EL (cell line): ENCODE measurements at places on chromosomes 16 and 17.

DNA sequence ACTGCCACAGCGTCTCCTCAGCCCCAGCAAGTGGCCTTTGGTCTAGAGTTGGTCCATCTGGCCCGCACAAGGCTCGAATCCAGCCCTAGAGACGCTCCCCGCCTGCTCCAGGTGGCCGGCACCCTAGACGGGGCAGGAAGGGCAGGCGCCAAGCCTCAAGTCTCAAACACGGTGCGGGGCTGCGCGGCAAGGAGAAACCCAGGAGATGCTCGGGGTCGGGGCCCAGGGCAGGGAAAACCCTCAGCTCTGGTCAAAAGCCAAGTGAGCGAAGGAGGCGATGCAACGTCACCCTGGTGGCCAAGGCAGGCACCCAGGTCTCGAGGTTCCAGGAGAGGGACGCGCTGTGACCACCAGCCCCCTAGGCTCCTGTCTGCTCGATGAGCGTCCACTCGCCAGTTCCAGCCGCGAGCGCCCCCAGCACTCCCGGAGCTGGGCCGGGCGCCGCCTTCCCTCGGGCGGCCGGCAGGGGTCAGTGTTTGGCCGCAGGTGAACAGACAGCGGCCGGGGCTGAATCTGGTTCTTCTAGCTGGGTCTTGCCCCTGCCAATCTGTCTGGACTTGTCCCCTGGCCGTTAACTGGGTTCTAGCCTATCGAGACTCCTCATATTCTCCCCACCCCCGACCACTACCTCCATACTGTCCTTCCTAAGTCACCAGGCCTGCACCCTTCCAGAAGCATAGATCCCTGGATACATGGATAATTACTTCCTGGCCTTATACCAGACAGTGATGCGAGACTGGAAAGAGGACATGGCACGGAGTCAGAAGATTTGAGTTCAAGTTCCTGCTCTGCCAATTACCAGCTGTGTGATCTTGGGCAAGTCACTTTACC, 44.0 kb downstream of the PRAC1 start:
- DNase-seq = peak; percentile 62

- no peak for DNase-seq
These were observed 722 bp downstream of the RASL10B start for GRCh38 chr17:35731917-35732805.

DNA sequence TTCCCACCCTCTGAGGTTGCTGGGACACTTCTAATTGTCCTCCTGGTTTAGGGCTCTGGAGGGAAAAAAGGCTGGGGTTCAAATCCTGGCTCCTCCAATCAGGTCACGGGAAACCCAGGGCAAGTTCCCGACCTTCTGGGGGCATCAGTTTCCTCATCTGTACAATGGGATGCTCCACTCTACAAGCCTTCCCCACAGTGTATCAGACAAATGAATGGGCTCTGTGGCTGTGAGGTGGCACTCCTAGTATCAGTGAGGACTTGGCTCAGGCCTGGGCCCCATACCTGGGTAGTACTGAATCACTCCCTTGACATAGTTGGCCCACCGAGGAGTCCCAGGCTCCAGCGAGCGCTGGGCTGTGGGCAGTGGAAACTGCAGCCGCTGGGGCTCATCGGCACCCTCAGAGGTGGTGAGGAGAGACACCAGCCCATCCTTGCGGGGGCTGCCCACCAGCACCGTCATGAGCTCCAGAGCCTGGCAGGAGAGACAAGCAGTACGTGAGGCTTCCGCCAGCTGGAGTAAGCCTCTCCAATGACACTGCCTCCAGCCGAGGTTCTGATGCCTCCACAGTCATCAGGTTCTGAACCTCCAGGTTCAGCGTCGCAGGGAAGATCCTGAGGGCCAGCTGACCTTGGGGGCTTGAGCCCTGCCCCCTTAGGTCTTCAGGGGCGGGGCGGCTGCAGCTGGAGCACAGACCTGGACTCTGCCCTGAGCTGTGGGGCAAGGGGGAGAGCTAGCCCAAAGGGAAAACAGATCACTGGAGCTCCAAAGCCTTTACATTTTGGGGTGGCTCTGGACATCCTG, 1.2 kb downstream of the GALK1 start:
- DNase-seq = no peak

GRCh38 chr17:11768981-11769380, 170.7 kb downstream of the DNAH9 start:
- DNase-seq = no peak

DNA sequence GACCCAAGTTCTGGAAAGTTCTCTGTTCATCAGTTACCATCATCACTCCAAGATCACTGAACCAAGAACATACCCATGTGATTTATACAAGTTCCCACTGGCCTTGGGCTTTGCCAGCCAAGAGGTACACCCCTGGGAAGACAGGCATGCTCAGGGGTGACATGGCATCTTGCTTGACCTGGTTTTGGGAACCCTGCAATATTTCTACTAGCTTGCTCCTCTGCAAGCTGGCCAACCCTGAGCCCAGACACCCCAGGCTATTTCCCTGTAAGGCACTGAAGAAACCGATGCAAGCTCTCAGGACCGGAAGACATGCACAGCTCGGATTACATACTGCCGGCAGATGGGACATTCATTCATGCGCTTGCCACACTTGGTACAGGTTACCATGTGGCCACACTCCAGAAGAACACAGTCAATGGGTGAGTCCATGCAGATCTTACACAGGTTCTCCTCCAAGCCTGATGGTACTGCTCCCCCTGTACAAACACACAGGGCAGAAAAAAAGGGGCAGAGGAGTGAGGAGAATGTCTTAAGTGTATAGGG, 31.4 kb downstream of the LIG3 start:
- no peak for DNase-seq

DNA sequence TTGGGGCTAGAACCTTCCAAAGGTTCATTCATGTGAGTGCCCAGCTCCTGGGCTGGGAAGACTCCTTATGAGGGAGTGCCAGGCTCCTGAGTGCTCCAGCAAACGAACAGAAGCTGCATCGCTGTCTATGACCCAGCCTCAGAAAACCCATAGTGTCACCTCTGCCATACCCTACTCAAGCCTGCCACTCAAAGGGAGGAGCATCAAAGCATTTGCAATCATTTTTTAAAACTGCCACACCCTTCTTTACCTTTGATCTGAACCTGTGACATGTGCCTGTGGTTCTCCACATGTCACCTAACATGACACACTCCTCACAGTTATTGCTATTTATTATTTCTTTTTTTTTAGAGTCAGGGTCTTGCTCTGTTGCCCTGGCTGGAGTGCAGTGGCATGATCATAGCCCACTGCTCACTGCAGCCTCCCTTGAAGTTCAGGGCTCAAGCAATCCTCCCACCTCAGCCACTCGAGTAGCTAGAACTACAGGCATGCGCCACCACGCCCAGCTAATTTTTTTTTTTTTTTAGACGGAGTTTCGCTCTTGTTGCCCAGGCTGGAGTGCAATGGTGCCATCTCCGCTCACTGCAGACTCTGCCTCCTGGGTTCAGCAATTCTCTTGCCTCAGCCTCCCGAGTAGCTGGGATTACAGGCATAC, 7.3 kb upstream of the KDM8 start:
- DNase-seq = no peak

- DNase-seq = no peak
These were observed 36.0 kb downstream of the NKD1 start for GRCh38 chr16:50584033-50584722.

GRCh38 chr17:61411261-61412142, 11.9 kb downstream of the TBX2 start:
- DNase-seq = peak; percentile 79

GRCh38 chr16:85625053-85625452, 11.9 kb downstream of the GSE1 start:
- DNase-seq = no peak

DNA sequence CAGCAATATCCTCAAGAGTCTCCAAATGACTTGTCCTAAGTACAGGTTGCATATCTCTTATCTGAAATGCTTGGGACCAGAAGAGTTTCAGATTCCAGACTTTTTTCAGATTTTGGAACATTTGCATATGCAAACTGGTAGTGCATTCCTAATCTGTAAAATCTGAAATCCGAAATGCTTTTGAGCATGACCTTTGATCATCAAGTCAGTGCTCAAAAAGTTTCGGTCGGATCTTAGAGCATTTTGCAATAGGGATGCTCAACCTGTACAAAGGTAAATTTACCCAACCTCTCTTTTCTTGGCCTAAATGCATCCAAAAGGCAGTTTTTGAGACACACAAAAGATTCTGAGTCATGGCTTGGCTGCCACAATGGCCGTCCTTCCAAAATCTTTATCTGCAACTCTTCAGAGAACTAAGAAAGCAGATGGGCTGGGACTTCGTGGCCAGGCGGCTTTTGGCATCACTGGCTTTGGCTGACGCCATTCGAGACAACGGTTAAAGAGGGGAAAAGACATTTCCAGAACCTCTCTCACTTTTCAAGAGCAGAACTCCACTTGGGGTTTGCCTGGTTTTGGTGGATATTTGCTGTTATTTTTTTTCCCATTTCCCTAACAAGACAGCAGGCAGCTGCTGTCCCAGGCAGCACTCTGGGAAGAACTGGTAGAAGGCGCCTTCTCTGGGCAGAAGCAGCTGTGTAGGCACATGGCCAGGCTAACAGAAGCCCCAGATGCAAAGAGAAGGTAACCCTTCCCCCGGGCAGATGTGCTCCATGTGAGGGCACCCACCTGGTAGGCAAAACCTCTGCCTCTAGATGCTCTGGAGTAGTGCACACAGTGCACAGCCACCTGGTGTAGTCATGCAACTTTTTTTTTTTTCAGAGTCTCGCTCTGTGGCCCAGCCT, 8.9 kb downstream of the CPPED1 start:
- DNase-seq = no peak

DNA sequence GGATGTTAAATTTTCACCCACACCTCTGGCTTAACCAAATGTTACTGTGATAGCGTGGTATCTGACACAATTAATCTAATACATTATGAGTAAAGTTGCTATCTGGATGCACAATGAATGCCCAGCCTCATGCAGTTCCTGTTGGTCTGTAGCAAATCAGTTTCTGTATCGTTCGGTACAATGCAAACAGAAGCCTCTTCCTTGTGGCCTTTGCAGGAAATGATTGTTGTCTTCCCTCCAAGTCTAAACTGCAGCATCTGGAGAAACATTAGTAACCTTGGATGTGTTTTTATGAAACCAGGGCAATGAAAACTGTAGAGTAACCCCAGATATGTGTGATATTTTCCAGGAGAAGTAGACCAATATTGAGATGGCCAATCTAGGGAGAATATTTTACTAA, 46.8 kb downstream of the CYB561 start:
- peak; percentile 14 for DNase-seq

GRCh38 chr17:38609280-38610031, 3.7 kb upstream of the SRCIN1 start:
- no peak for DNase-seq

DNA sequence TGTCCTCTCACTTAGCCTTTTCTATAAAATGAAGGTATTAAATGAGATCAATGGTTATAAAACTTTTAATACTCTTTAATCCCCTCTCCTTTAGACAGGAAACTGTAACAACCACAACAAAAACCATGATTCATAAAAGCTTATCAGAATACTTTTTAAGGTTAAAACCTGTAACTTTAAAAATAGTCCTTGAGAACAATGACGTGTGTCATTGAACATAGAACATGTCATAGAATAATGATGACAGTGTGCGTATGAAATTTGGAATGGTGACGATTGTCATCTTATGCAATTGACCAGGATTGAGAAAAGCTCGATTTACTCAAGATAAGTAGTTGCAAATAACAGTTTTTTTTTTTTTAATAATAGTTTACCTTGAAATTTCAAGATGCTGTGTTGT, 94.1 kb downstream of the PLCG2 start:
- no peak for DNase-seq

- DNase-seq = peak; percentile 69
These were observed 29.4 kb downstream of the CACNA1H start for GRCh38 chr16:1182316-1182671.

DNA sequence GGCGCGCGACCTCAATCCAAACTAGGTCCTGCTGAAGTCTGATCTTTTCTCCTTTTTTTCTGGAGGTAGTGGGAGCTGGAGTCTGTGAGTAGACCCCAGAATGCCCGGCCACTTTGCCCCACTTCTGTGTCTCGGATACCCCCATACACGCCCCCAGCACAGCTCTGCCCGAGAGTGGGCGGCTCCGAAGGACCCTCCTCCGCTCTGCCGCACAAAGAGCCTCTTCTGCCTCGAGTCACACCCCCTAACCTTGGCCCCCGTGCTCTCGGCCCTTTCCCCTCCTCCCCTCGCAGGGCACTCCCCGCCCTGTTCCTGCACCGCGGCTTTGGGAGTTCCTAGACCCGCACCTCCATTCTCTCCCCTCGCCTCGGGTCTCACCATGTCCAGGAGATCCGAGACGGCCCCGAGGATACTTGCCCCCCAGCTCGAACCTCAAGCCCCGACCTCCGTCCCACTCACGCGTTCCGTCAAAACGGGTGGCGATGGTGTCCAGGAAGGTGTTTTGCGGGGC, 476 bp downstream of the KCNH4 start:
- DNase-seq = no peak

- peak; percentile 87 for DNase-seq
These were observed 18.4 kb downstream of the CARHSP1 start for GRCh38 chr16:8850279-8850885.

- DNase-seq = no peak
These were observed 344.0 kb downstream of the CA10 start for GRCh38 chr17:51814521-51814920.

DNA sequence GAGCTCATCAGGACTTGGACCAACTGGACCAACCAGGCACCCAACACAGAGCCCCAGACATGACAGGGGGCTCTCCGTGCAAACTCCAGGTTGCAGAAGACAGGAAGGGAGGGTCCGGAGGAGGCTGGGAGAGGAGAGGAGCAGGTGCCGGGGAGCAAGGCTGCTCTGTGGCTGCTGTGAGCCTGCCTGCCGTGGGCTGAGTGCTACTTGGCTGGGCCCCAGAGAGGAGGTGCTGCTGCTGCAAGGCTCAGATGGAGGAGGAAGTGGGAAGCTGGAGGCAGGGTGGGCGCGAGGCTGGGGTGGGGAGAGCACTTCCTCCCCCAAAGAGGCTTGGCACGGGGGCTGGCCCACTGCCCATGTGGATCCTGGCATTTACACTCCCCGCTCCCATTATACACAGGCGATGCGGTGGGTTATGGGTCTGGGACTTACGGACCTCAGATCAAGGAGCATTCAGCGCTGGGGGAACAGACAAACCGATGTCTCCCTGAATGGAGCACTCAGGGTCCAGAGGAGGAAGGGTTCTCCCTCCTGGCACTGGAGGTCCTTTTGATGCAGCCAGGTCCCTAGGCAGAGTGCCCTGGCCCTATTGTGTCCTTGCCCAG, 15.9 kb downstream of the EPOP start:
- no peak for DNase-seq

- DNase-seq = no peak
These were observed 11.0 kb downstream of the CSF3 start for GRCh38 chr17:40025991-40026815.

- DNase-seq = peak; percentile 66
These were observed 13.4 kb downstream of the HSPB9 start for GRCh38 chr17:42135664-42136653.

GRCh38 chr16:67181346-67181745, 2.4 kb downstream of the MATCAP1 start:
- DNase-seq = peak; percentile 76

- no peak for DNase-seq
These were observed 20.1 kb downstream of the MYBBP1A start for GRCh38 chr17:4534928-4535666.

DNA sequence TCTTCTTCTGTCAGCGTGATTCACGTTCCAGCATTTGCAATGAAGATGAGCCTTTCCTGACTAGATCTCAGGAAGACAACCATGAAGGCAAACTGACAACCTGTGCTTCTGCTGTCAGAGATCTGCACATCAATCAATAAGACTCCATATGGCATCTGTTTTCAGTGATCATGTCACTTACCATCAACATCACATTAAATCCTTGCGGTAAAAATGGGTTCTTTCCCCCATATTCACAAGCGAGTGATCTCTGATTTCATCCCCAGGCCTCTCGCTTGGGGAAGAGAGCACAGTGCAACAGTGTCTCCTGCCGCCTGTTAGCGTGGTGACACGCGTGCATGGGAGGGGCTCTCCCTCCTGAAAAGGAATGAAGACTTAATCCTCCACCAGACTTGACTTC, 11.1 kb downstream of the NACA2 start:
- DNase-seq = peak; percentile 72
